ENCODE measurements at places on chromosomes 6 and 20.

DNA sequence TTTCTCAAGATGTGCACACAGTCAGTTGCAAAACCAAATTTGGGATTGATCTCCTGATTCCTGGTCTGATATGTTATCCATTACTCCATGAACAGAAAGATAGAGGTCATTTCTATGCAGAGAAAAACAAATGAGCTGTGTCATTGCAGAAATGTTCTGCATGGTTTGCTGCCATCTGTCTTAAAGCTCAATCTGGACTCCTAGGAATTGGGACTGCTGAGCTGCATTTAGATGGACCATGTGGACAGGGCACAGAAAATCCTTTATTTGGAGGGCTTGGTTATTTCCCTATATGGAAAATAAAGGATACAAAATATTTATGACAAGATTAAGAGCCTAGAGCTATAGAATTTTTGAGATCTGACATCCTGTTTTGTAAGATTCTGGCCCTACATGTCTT is 91.3 kb downstream of the ADGRB3 start:
- no peak for DNase-seq

- no peak for DNase-seq
Observed at GRCh38 chr6:82017288-82017687, 230.3 kb downstream of the IBTK start.

- DNase-seq = peak; percentile 30
Observed at GRCh38 chr20:58650181-58650775, 805 bp upstream of the STX16 start.

DNA sequence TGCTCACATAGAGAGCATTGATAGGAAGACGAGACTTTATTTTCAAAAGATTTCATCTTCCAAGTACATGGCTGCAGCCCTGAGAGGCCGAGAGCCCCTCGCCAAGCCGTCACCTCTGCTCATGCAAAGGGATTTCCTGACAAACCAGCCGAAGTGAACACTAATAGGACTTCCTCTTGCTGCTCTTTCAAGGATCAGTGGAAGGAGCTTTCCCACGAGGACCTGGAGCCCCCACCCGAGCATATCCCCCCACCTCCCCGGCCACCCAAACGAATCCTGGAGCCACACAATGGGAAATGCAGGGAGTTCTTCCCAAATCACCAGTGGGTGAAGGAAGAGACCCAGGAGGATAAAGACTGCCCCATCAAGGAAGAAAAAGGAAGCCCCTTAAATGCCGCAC is 69.3 kb downstream of the PTPN1 start:
- no peak for DNase-seq

DNA sequence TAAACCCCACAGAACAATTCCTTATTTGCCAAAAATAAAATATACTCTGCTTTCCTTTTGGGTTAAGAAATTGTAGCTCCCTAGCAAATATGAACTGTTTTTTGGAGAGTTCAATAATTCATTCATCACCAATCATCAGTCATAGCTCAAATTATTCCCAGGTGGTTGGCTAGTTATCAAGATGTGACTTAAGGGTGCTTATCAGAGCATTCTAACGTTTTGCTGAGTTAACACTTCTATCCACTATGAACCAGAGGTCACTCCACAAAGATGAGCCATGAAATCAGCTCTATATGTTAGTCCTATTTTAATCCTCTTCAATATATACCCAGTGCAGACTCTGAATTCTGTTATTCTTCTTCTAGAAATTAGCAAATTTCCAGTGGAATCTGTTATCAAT is 379.1 kb downstream of the TENT5A start:
- DNase-seq = no peak

- no peak for DNase-seq
Observed at GRCh38 chr6:35363293-35363750, 21.0 kb downstream of the PPARD start.

DNA sequence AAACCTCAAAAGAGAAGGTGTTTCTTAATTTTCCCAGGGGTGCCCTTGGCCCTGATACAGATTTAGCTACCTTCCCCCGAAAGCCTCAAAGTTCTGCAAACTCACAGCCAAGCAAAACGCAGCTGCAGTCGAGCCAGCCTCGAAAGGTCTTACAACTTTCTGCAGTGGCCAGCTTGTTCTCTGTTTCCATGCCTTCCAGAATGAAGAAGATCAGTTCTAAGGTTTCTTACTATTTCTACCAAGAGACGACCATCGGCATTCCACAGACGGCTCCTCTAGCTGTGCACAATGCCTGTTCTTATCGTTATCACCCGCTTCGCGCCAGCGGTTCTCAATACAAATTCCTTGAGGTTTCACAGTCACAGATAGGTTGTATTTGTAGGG is 28.5 kb upstream of the CCR6 start:
- no peak for DNase-seq

DNA sequence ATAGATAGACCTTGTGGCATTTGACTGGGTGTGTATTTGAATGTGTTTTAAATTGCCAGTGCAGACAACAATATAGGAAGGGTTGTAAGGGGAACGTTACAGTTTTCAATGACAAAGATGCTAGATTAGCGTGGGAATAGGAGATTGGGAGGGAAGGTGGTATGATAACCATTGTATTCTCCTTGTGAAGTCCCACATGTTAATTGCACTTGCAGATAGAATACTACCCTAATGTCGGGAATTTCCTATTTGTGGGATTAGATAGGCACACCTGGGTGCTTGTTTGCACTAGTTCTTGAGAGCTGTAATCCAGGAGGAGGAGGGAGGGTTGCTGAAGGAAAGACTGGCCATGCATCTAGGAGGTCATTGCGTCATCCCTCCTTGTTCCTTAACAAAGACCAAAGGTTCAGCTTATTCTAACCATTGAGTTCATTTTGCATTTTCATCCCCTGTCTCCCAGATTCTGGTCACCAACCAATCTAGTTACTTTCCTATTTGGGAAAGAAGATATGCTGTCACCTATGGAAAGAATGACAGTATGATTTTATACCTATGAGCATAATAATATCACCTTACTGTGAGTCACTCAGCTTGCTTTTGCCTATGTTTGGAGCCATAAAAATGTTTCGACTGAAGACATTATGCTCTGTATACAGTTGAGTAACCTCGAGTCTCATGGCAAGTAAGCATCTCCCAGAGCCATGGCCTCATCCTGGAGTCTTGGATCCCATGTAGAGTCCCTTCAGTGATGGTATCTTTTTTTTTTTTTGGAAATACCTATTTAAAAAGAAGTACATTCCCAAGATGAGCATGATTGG is 201.5 kb downstream of the DTNBP1 start:
- DNase-seq = no peak

DNA sequence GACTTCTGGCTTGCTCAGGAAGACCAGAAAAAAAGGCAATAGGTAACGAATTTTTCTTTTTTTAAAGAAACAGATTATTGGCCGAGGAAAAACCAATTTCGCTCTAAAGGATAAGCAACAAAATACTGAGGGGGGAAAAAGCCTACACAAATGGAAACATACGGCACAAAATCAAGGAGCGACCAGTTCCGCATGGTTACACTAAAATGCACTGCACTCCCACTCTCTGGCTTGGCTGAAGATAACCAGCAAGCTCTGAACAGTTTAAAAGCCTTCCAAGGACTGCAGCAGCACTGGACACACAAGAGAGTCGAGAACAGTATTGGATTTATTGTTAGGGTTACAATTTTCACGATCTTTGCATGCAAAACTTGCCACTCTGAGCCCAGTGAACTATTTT is 881 bp upstream of the MAP7 start:
- peak; percentile 9 for DNase-seq

DNA sequence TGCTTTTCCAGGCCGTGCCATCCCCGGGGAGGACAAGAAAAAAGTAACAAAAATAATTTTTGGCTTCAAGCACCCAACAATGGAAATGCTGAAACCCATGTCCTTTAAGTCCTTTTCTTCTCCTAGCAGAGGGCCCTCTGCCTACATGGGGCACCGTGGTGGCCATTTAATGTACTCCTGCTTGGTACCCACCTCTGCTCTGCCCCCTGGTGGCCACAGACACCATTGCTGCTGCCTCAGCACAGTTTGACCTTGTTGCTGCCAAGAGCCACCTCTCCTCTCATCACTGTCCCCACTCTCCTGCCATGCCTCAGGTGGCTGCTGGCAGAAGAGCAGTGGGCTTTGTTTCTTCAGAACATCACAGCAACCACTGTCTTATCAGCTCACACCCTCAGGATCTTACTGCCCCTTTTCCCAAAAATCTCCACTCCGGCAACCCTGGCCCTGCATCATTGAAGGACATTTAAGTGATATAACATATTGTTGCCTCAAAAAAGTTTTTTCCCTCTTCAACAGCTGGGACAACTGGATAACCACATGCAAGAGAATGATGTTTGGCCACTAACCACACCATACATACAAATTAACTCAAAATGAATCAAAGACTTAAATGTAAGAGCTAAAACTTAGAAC is 12.9 kb upstream of the ARMC2 start:
- peak; percentile 80 for DNase-seq

GRCh38 chr6:134070271-134070670 is 17.8 kb upstream of the SLC2A12 start:
- DNase-seq = no peak

DNA sequence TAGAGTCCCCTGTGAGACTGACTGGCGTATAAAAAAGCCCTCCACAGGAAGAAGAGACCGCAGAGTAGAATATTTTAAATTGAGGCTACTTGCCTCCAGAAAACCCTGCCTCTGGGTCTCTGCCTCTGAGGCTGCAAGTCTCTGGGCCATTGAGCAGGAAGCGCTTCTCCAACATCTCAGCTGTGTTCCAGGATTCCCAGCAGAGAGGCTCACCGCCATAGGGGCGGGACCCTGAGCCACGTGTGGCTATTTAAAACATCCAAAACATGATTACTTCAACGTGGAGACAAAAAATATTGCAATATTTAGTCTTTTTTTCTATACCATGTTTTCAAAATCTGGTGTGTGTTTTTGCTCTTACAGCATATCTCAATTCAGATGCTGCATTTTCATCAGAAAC is 59.4 kb downstream of the GNAS-AS1 start:
- no peak for DNase-seq

- DNase-seq = no peak
Observed at GRCh38 chr6:72938104-72938503, 287.2 kb downstream of the KHDC1L start.

DNA sequence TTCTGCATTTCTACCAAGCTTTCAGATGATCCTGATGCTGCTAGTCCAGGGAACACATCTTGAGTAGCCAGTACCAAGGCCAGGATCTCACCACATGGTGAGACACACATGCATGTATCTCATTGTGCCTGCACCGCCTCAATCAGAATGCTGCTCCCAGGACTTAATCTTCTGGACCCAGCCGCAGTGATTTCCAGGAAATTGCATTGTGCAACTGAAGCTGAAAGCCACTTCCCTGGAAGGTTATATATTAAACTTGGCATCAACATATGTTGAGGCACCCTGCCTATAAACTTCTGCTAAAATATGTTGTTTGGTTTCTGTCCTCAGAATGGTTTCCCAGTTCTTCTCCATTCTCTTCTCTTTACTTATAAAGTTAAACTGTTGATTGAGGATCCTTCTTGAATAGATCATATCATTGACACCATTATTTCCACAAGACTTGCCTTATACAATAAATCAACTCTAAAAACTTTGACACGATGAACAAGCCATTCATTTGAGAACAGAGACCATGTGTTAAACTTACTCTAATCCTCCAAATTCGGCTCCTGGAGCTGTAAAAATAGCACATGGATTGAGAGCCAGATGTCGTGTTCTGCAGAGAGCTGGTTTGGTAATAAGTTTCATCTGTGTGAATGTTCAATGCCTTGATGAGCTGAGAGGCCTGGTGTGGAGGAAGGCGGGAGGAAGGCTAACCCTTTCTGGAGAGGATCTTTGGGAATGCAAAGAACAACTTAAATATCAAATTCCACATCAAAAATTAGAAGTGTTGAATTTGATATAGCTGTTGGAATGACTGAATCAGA is 65.0 kb upstream of the PCSK2 start:
- DNase-seq = no peak

DNA sequence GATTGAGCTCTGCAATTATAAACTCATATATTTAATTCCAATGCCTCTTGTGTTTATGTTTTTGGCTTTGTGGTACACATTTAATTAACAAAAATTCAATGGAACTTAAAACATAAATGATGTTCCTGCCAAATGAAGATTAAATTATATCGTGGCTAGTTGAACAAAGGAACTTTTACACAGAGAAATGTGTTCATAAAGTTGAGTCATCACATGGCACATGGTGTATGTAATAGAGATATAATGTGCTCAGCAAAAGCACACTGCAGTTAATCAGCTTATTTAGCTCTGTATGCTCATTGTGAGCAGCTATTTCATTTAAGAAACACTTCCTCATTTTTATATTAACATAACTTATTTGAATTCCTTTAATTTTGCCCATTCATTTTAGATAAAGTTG is 1295.6 kb upstream of the CITED2 start:
- DNase-seq = no peak

DNA sequence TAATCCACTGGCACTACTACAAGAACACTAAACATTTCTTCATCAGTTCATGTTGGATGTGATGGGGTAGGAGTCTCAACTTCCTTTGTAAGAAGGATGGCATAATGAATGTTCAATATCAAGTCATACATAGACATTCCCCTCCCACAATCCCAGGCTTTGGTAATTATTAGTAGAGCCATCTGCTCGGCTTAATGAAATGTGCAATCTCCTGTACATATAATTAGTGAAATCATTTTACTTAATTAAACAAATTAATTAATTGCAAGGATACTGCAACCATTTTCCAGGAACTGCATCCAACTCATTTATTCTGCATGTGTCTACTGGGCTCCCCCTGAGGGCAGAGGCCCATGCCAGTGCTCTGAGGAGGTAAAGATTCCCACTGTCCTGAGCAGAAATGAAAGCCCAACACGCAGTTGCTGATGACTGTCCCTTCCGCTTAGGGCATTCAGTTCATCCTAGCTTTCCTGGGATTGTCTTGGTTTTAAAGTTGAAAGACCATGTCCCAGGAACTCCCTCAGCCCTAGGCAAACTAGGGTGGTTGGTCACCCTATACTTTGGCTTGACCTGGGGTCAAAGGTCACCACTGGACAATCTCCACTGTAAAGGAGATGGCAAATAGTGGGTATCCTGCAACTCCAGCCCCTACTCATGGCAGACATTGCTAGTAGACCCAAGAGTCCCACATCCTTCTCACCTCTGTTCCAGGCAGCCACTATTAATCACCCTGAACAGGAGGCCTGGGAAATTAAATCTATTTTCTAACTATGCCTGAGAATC is 109.8 kb downstream of the TRERF1 start:
- DNase-seq = no peak

GRCh38 chr6:73503027-73503772 is 17.6 kb downstream of the EEF1A1 start:
- DNase-seq = no peak

- DNase-seq = no peak
Observed at GRCh38 chr6:100210137-100211117, 216.4 kb upstream of the MCHR2 start.

- no peak for DNase-seq
Observed at GRCh38 chr20:43667341-43668132, 623 bp downstream of the MYBL2 start.

- DNase-seq = no peak
Observed at GRCh38 chr20:37856932-37857660, 45.8 kb upstream of the VSTM2L start.
